ENCODE measurements at places on chromosomes 3 and 15.

DNA sequence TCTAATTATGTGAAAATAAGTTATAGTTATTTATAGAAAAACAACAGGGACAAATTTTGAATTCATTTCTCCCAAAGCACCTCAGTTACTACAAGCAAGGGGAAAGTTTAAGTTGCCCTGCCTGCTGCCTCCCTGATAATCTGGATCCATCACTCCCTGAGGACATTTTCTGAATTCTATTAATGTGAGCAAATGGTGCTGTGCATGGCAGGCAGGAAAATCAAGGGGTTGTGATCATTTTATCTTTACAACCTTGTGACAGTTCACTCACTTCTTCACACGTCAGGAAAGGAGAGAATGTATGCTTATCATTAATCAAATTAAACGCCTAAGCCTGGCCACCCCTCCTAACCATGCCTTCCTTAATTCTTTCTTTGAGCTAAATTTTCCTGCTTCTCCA, 39.3 kb downstream of the ITGB5 start:
- no peak for DNase-seq

GRCh38 chr3:45011756-45012508, 14.2 kb upstream of the CLEC3B start:
- DNase-seq, result no peak

- DNase-seq, result no peak
Measured at GRCh38 chr3:107212618-107213017, 164.6 kb upstream of the CCDC54 start.

- DNase-seq, result no peak
Measured at GRCh38 chr3:46624975-46625490, 12.7 kb downstream of the FAM240A start.

DNA sequence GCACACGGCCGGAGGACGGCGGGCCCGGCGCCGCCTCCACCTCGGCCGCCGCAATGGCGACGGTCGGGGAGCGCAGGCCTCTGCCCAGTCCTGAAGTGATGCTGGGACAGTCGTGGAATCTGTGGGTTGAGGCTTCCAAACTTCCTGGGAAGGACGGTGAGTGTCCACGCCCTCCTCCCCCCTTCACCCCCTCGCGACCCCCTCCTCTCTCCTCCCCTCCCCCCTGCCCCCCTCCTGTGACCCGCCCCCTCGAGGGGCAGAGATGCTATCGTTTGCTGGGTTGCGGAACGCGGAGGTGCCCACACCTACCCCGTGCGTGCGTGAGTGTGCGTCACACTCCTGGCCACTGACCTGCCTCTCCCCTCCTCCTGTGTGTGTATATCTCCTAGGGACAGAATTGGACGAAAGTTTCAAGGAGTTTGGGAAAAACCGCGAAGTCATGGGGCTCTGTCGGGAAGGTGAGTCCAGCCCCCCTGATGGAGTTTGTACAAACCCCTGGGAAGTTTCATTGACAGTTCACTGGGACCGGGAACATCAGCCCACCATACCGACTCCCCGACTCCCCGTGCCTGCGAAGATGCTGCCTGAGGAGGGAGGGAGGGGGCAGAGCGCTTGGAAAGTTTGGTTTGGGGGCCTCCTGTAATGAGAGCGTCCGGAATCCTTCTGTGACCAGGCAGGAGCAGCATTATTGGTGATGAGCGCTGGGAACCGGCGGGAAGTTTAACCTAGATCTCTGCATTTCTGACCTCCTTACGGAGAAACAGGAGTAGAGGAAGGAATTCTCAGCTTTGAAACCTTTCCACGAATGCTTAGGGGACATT, 795 bp upstream of the SCAANT1 start:
- no peak for DNase-seq

DNA sequence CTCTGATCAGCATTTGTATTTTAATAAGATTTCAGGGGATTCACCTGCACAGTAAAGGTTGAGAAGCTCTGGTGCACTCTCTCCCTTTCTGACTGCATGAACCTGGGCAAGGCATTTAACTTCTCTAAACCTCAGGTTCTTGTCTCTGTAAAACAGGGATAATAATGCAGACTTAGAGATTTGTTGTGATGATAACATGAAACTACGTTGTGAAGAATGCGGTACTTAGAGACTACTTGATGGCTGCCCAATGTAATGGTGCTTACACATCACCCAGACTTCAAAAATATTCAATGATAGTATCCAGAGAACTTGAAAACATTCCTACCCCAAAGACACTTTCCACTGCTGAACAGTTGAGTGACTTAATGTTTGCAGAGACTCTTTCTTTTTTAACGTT, 19.8 kb upstream of the TNFSF10 start:
- no peak for DNase-seq

DNA sequence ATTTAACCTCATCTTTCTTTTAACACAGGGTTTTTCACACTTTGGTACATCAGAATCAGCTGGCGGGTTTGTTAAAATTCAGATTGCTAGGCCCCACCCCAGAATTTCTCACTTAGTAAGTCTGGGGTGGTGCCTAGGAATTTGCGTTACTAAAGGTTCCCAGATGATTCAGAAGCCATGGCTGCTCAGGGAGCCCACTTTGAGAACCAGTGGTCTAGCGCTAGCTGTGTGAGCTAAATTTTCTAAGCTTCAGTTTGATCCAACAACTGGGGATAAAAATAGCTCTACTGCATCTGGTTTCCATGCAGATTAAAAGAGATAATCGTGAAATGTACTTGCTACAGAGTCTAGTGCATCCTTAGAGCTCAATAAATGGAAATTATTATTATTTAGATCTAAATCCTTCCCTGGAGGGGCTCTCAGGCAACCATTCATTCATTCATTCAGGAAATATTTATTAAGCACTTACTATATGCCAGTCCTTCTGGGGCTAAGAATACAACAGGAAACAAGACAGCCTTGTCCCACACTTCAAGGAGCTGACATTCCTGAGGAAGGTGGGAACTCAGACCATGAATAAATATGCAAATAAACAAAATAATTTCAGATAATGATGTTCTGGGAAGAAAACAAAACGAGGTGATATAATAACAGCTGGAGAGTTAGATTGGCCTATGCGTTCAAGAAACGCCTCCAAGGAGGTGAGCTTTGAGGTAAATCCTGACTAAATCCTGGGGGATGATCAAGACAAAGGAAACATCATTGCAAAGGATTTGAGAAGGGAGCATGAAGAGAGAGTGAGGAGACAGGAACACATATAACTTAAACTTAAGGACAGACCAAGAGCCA, 3.9 kb upstream of the CIDEC start:
- DNase-seq, result no peak

- no peak for DNase-seq
Measured at GRCh38 chr3:160720123-160720746, 35.8 kb upstream of the PPM1L start.

DNA sequence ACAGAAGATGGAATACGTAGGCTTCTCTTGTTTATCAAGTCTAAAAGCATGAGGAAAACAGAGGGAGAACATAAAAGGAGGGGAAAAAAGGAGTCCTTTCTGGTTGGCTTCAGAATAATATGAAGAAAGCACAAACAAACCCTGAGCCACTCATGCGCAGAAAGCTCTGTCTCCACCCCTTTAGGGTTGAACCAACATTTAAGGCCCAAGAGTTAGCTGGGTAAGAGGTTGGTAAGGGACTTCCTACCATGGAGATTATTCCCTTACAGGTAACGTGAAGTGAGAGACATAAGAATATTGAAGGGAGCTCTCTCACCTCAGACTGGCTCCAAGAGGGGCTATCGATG, 145.3 kb downstream of the RORA start:
- DNase-seq, result no peak

- no peak for DNase-seq
Measured at GRCh38 chr15:78421238-78421965, 16.6 kb upstream of the IREB2 start.

DNA sequence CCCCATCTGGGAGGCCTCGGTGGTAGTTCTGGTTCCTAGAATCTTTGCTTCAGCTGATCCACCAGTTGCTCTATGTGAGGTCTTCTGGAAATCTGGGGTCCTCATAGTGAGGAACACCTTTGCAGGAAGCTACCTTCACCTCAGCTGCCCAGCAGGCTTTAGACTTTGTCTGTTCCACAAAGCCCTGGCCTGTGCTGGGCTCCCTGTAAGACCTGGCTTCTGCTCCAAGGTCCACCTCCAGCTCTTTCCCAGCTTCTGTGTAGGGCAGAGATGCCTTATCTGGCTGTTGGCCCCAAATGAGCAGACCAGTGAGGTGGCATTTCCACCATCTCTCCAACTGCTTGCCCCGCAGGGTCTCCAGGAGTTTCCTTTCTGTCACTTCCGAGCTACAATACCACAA, 8.2 kb upstream of the HOMER2 start:
- DNase-seq, result no peak

- DNase-seq, result no peak
Measured at GRCh38 chr3:170096342-170096741, 58.5 kb downstream of the GPR160 start.

DNA sequence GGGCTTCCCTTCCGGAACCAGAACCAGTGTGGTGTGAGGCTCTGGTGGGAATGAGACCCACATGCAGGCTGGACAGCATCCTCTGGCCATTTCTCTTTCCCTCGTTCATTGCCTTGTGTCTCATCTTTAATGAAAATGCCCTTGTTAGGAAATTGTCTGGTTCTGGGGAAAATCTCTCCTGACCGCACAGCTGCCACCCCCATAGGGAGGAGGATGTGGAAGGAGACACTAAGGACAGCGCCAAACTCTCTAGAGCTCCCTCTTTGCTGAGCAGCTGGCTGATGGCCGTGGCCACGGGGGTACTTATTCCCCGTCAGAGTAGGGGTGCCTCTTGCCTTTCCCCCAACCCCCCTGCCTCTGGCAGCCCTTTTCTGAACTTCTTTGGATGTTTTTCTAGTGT, 297.6 kb upstream of the C2CD4B start:
- DNase-seq, result no peak

DNA sequence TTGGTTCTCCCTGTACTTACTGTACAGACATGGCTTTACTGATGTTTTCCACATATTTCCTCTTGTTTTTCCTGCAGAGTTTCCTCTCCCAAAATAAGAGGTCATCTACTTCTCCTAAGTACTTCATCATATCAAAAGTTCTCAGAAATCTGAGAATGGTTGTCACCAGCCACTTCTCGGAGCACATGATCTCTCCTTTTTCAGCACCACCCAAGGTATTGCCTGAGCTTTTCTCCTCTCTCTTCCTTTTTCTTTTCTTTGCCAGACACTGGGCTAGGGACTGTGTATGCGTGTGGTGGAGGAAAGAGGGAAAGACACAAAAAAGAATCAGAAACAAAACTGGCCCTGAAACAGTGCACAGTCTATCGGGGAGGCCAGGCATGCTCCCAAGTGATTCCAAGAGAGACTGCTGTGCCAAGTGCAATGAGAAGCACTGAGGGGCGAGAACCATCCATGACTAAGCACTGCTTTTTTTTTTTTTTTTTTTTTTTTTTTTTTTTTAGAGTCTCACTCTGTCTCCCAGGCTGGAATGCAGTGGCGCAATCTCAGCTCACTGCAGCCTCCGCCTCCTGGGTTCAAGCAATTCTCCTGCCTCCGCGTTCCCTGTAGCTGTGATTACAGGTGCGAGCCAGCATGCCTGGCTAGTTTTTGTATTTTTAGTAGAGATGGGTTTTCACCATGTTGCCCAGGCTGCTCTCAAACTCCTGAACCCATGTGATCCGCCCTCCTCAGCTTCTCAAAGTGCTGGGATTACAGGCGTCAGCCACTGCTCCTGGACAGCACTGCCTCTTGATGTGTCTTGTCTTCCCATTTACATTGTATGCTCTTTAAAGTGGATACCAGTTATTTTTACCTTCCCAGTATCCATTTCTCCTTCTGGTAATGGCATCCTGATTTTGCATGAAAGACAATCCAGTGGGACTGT, 194.0 kb upstream of the FEZF2 start:
- no peak for DNase-seq

DNA sequence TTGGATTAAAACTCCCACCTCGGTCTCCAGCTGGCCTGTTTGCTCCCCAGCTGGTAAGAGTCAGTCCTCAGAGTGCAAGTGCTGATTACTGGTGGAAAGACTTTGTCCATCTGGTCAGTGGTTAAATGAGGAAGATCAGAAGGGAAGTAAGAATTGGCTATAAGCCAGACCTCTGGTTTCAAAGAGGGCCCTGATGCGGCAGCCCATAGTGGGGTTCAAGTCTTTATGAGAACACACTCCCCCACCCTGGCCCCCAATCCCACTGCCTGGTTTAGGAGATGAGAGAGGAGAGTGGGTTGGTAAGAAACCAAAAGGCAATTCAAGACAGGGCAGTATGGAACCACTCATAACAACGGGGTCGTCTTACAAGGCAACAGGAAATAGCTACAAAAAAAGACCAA, 65.0 kb downstream of the FRMD4B start:
- DNase-seq, result no peak

GRCh38 chr3:130516645-130517512, at the start of gene COL6A6:
Gene COL6A6 (plus strand): TSS chr3:130517177. CDS start chr3:130560365, 43,188 bp downstream.
- no peak for DNase-seq

DNA sequence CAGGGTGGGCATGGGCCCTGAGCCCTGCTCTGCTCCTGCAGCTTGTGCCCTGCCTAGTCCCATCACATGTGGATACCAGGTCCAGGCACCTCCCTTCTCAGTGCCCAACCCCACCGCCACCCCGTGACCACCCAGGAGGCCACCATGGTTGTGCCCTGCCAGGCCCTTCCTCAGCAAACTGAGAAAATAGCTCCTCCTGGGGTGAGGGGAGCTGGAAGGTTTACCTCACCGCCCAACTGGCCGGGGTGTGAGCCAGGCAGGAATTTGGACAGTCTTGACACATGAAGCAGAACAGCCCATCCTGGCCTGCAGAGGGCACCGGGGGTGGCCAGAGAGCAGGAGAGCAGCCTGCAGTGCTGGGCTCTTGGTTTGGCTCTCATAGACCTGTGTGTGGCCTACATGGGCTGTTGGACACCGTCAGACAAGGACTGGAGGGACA, 11.4 kb upstream of the C3orf22 start:
- no peak for DNase-seq

DNA sequence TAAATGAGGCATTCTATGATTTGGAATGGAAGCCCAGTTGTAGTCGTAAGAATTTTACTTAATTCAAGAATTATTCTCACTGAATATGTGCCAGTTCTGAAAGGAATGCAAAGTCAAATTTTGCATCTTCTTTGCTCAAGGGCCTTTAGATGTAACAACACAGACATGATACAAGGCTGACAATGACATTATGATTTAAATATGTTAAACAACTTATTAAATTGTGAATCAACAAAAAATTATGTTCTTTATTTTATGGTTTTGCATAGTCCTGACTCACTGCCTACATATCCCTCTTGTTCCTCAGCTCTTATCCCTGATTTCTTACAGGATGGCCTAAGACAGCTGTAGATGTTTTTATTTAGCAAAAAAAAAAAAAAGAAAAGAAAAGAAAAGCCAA, 170.9 kb upstream of the NR2E3 start:
- DNase-seq, result no peak

DNA sequence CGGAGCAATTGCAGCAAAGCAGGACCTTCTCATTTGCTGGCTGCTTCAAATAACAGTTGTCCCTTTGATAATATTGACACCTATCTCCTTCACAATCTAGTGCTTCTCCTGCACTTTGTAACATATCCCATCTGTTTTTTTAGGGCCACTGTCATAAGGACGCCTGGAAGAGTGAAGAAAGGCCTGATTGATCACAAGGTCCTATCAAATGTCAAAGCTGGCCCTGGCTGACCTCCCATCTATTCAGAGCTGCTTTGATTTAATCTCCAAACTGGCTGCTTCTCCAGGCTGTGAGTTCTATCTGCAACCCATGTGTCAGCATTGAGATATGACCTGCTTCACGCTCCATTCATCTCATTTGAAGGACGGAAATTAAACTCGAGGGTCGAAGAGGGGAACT, 601.2 kb upstream of the KCNMB2 start:
- DNase-seq, result no peak

GRCh38 chr3:174536319-174536718, 322.8 kb upstream of the NAALADL2 start:
- DNase-seq, result peak; percentile 41

GRCh38 chr15:98734466-98735199, 86.3 kb downstream of the IGF1R start:
- DNase-seq, result no peak
